ENCODE measurements at places on chromosomes 5 and 9.

DNA sequence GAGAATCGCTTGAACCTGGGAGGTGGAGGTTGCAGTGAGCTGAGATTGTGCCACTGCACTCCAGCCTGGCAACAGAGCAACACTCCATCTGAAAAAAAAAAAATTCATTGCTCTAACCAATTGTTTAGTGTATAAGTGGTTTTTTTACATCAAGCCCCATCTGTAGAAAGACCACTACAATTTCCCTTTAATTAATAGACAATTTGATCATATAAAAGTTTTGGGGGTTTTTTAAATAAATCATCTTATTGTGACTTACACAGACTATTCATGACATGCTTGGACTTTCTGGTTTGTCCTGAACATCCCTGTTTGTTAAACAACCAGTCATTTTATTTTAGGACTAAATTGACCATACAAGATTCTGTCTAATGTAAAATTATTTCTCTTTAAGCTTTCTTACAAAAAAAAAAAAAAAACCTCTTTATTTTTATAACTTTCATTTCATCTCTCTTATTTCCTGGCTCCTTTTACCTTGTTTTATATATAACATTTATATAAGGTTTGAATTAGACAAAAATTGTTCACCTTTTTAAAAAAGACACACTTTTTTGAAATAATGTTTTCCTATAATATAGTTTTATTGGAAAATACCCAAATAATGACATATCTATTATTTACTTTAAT is 9.8 kb upstream of the FANCC start:
- no peak for DNase-seq

- no peak for DNase-seq
Observed at GRCh38 chr5:133225671-133226152, 173.9 kb downstream of the HSPA4 start.

DNA sequence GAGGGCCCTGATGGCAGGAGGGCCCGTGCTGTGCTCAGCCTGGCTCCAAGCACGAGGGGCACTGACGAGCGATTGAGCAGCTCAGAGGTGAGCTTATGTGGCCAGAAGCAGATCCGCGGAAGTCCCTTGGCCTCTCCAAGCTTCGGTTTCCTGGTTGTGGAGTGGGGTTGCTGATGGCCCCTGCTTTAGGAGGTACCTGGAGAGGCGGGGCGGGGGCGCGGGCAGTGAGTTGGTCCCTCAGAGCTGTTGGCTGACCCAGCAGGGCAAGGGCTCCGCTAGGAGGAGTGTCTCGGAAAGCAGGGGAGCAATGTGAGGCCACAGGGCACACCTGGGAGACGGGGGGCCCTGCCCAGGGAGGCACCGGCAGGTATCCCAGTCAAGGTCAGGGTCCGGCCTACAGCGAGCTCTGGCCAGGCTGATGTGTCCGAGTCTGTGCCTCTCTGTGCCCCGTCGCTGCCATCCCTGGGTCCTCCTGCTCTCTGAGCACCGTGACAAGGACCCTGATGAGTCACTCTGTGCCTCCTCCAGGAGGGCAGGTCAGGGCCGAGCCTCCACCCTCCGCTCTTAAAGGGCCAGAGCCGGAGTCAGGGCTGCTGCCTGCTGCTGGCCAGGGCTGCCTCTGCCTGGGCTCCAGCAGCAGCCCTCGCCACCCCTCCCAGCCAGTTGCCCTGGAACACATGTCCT is 14.8 kb downstream of the NCS1 start:
- DNase-seq, result no peak

DNA sequence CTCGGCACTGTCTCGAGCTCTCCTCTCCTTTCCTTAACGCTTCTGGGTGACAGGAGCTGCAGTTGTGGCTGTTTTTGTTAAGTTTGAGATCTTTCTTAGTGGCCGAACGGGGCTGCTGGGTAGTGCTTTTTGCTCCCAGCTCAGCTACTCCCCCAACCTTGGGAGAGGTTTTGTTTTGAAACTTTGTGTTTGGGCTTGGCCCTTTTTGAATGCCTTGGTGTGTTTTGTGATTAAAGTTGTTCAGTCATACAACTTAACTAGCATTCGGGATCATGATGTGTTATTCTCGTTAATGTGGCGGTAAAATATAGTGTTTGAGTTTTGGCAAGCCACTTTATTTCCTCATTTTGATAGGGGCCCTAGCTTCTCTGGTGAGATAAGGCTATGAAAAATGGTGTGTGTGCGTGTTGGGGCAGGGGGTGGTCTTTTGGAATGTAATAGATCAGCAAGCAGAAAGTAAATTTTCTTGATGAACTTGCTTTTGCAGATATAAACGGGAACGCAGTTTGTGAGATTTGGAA is 1.1 kb downstream of the KDM3B start:
- no peak for DNase-seq

- no peak for DNase-seq
Observed at GRCh38 chr9:70936536-70936935, 184.9 kb downstream of the TRPM3 start.

DNA sequence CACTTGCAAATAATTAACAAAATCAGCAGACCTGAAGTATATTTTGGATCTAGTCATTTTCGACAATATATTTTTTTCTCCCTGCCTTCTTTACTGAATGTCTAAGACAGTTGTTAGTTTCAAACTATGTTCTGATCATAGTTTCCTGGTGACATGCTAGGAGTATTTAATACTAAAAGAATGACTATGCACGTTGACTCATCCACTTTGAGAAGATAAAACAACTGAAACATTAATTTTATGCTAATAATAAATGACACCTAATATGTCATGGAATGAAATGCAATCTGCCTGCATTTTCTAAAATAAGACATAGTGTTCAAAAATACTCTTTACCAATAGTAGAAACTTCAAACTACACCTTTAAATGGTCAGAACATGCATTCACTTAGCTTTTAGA is 2123.7 kb upstream of the C9orf72 start:
- DNase-seq, result no peak

DNA sequence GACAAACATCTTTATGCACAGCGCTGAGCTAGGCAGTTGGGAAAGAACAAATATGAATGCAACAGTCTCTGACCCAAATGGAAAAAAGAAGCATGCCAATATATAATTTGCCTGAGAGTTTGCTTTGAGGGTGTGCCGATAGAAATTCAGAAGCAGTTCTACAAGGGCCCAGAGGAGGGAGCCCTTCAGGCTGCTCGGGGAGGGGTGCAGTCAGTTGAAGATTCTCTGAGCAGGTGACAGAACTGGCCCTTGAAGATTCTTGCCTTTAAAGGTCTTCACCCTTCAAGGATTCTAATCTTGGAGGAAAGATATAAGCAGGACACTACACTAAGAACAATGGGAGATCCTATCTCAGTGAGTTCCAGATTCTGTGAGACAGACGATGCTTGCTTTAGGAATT is 3.7 kb upstream of the PAPPA start:
- no peak for DNase-seq

GRCh38 chr5:147339313-147339712 is 104.5 kb downstream of the STK32A start:
- no peak for DNase-seq

DNA sequence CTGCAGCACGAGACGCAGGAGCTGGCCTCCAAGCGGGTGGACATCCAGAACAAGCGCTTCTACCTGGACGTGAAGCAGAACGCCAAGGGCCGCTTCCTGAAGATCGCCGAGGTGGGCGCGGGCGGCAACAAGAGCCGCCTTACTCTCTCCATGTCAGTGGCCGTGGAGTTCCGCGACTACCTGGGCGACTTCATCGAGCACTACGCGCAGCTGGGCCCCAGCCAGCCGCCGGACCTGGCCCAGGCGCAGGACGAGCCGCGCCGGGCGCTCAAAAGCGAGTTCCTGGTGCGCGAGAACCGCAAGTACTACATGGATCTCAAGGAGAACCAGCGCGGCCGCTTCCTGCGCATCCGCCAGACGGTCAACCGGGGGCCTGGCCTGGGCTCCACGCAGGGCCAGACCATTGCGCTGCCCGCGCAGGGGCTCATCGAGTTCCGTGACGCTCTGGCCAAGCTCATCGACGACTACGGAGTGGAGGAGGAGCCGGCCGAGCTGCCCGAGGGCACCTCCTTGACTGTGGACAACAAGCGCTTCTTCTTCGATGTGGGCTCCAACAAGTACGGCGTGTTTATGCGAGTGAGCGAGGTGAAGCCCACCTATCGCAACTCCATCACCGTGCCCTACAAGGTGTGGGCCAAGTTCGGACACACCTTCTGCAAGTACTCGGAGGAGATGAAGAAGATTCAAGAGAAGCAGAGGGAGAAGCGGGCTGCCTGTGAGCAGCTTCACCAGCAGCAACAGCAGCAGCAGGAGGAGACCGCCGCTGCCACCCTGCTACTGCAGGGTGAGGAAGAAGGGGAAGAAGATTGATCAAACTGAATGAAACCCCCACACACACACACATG is 654 bp downstream of the PURA start:
- DNase-seq, result peak; percentile 84

DNA sequence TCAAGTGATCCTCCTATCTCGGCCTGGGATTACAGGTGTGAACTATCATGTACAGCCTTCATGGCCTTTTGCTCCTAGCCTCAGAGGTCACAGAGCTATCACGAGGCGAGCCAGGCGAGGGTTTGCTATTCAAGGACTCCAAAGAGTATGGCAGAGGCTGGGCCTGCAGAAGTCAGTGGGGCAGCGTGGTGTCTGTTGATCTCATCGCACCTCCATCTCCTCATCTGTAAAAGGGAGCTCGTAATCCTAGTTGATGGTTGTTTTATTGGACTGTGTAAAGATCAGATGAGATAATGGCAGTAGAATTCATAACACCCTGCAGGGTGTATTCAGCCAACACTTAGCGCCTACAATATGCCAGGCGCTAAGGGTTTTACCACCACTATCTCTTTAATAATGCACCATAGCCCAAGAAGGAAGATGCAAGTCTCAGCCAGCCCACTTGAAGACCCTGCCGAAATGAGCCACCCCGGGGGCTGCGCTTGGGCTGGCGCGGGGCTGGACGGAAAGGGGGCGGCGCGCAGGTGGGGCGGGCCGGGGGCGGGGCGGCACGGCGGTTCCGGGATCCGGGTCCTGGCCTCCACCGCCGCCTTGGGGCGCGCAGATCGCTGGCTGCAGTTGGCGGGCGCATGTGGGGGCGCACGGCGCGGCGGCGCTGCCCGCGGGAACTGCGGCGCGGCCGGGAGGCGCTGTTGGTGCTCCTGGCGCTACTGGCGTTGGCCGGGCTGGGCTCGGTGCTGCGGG is at the start of gene GALNT12:
GALNT12 (plus strand) TSS at position 601 of the 744 bp plus-strand sequence; CDS start at position 630, 29 bp downstream.
- peak; percentile 51 for DNase-seq

DNA sequence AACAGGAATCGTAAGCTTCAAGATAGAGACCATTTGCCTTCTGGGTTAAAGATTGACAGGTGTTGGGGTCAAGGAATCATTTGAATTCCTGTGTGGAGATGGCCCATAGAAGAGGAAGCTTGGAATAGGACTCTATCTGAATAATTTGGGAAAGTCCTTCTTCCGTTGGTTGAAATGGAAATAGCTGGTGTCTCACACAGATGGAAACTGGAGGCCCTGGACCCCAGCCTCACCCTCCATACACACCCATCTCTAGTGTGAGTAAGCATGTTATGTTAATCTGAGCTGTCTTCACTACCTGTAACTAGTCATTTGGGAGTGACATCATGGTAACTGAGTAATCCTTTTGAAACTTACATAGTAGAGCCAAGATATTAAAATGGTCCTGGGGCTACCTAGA is 184.4 kb downstream of the CD180 start:
- DNase-seq, result no peak

- DNase-seq, result no peak
Observed at GRCh38 chr5:180644825-180645273, 4.6 kb downstream of the FLT4 start.

DNA sequence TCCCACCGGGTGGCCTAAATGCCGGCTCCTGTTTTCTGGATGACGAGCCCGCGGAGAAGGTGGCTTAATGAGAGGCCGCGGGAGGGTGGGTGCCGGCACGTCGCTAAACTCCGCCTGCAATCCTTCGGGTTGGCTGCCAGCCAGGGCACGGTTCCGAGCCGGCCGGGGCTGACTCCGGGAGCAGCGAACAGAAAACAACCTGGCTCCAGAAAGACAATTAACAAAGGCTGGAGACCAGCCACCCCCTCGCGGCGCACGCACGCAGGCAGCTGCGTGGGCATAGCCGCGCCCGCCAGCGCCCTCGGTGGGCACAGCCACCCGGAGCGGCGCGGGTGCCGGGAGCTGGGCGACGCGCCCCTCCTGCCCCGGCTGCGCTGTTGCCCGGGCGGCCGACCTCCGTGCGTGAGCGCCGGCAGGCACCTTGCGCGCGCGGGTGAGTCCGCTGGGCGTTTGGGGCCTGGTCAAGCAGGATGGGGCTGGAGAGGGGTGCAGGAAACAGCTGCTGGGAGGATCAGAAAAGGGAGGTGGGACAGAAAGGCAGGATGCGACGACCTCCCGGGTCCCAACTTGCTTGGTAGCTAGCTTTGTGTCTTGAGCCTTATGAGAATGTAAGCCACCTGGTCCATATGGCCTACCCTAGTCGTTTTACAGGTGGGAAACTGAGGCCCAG is at the start of gene ARHGEF37:
ARHGEF37 (plus strand) TSS at position 307 of the 670 bp plus-strand sequence. CDS start 16,272 bp downstream, outside the sequence.
- DNase-seq, result peak; percentile 95

DNA sequence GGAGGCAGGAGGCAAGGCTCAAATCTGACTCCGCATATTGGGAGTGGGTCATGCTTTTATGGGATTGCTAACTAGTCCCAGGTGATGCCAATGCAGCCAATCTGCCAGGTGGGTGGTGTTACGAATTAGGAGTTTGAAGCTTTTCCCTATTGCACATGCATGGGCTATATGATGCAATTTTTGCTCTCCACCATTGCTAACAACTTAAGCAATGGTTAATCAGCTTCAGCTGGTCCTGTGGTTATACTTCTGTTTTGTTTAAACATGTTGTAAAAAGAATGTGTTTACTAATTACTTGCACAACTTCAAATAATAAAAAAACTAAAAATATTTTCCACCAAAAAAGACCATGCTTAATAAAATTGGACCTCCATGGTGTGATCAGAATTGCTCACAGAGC is 55.7 kb downstream of the SHC3 start:
- DNase-seq, result no peak

DNA sequence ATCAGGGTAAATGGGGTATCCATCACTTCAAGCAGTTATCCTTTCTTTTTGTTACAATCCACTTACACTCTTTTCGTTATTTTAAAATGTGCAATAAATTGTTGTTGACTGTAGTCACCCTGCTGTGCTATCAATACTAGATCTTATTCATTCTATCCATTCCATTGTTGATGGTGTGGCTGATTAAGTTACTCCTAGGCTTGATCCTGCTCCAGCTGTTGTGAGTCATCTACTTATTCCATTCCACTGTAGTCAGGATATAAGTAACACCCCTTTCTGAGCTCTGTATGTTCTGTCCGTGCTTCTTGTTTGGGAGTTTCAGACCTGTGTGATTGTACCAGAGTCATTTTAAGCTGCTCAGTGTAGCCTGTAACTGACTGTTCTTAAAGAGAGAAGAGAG is 122.5 kb upstream of the RUSC2 start:
- DNase-seq, result no peak

All from Right ventricle myocardium superior (tissue), 1 donor.